ENCODE measurements at places on chromosomes 4 and X. TPM values are rescaled to one million over a fixed set of nuclear protein-coding genes. Genes with fewer than 3 reads are reported as not detected.
A peak's percentile ranks its signal among the peaks of the same experiment; 100 is the strongest.

- no peak overlapping the region for H3K27ac ChIP-seq
- no peaks in the 10 kb centered on the region for H3K36me3 ChIP-seq
- no peak for DNase-seq
- no peaks in the 10 kb centered on the region for H3K4me1 ChIP-seq
Measured at GRCh38 chrX:5936438-5936837, 292.2 kb downstream of the NLGN4X start.

- DNase-seq = peak; percentile 9
- H3K4me3 ChIP-seq = no peak overlapping the region
- no peak overlapping the region for H3K27ac ChIP-seq
- no peaks in the 10 kb centered on the region for H3K27me3 ChIP-seq
- no peaks in the 10 kb centered on the region for H3K4me1 ChIP-seq
- H3K36me3 ChIP-seq = no peaks in the 10 kb centered on the region
Measured at GRCh38 chrX:136268051-136269048, 17.1 kb upstream of the MAP7D3 start.

- no peaks in the 10 kb centered on the region for H3K36me3 ChIP-seq
- no peak for DNase-seq
- H3K27ac ChIP-seq = no peak overlapping the region
Measured at GRCh38 chr4:169372791-169373190, 102.0 kb upstream of the SH3RF1 start.

GRCh38 chrX:109880629-109881028 lies 122.3 kb upstream of the TMEM164 start:
- no peak overlapping the region for H3K27ac ChIP-seq
- H3K27me3 ChIP-seq = no peaks in the 10 kb centered on the region
- no peaks in the 10 kb centered on the region for H3K4me1 ChIP-seq
- DNase-seq = no peak
- no peak overlapping the region for H3K4me3 ChIP-seq

GRCh38 chr4:140302151-140302859 lies 71.1 kb upstream of the SCOC start:
- no peak overlapping the region for H3K27ac ChIP-seq
- no peak overlapping the region for H3K4me3 ChIP-seq
- H3K27me3 ChIP-seq = no peaks in the 10 kb centered on the region
- H3K4me1 ChIP-seq = no peaks in the 10 kb centered on the region
- H3K36me3 ChIP-seq = no peaks in the 10 kb centered on the region

Gene DUX4
- not detected for total RNA-seq

Gene RRH
- not detected for total RNA-seq

Gene GCNA
- 2.3 TPM for total RNA-seq

Gene ELF4
- 17.4 TPM for total RNA-seq
